ENCODE measurements at places on chromosomes 2 and 18.

DNA sequence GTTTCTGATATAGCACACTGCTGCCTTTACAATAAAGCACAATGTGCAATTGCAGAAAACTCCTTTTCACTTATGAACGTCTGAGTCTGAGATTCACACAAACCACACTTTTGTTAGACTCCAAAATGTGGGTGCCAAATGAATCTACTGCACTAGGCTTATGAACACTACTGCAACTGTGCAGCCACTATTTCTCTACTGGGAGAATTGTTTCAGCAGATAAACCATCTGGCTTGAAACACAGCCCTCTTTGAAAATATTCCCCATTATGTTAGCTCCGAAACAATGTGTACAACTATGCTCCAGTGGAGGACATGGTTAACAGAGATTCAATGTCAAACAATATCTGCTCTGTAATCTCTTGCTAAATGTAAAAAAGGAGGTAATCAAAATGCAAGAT lies 188.7 kb upstream of the ZEB2 start:
- no peak for DNase-seq

DNA sequence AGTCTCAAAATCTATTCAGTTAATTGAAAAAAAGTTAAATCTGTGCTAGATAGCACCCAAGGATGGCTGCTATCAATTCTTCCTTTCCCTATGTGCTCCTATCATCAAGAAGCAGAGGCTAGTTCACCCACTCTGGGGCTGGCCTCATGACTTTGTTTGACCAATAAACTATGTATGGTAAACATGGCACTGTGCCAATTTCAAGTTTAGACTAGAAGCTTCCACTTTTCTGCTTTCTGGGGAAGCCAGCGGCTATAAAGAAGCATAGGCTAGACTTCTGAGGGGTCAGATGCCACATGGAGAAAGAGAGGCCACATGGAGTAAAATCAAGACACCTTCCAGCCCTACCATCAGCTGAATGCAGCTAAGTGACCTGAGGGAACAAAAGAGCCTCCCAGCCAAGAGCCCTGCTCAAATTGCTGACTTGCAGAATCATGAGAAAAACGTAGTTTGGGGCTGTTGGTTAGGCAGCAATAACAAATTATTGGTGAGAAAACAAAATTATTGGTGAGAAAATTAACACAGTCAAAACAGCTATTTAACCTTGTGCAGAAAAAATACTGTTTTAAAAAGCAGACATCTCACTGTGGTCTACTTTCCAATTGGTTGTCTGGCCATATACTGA lies 86.5 kb upstream of the SLC14A2 start:
- no peak for DNase-seq

GRCh38 chr2:41912776-41913175 lies 135.0 kb upstream of the PKDCC start:
- no peak for DNase-seq

DNA sequence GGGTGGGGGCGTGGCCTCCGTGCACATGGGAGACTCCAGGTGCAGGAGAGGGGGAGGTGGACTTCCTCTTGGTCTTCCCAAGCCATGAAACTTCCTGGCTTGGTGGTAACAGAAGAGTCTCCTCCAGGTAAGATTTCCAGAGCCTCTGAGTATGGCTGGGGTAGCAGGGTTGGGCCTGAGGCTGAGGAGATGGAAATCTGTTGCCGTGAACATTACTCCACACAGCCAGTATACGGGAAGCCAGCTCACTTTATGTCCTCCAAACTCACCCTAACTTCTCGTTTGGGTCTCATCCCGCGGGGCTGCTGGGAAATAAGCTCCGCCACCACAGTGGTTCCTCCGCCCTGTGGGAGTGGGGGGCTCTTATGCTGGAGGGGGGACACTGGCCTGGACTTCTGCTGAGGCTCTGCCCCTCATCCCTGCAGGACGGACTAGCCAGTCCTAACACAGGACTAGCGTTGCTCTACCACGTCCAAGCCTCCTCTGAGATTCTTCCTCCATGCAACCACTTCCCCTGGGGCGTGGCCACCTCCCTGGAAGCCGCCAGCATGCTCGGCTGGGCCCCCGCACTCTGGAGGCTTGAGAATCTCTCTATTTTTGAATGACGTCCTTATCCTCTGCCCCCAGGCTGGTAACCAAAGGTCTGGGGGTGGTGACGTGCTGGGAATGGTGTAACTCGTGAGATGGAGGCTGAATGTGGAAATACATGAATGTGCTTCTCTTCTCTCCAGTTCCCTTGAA lies 777 bp upstream of the RAB17 start:
- DNase-seq: no peak

DNA sequence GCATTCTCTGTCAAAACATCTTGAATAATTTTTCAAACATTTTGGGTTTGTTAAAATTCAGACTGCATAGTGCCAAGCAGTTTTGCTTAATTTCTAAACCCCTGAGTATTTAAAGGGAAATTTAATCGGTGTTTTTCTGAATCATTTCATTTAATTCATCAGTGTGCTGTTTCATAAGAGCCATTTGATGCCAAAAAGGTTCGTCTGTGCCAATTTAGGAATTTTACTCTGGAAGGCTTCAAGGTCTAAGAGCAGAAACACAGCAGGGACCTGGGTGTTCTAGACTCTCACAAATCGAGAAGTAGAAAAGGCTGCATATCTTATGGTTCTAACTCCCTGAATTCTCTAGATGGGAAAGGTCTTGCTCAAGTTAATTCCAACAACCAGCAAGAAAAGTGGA lies 311.9 kb upstream of the NT5C1B start:
- DNase-seq: no peak

- DNase-seq: no peak
Measured at GRCh38 chr2:180715044-180715443, 265.4 kb upstream of the UBE2E3 start.

DNA sequence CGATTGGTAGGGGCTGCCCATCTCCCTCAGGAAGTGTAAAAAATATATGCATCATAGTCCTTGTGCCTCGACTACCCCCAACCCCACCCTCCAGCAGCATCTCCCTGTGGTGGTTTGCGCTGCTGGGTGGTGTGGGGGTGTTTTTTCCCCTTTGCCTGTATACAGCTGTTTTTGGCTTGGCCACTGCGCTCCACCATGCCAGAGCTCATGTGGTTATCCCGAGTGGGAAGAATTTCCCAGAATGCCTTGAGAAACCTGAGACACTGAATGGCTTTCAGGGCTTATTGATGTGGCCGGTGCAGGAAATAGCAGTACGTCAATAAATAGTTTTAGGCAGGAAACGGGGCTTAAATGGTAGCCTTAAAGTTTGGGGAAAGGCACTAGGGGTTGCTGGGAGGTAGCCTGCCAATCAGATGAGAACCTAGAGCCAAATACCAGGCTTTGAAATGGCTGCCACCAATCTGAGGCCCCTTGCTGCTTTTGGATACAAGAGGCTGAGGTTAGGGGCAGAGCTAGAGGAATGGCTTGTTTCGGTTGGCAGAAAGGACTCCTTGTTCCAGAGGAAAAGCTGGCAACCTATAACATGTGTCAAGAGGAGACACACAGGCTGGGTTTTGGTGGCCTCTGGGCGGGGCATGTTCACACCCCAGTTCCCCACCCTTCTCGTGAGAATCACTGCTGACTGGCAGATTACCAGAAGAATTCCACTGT lies 144.1 kb downstream of the SMAD7 start:
- DNase-seq: no peak

- DNase-seq: peak; percentile 28
Measured at GRCh38 chr2:228039752-228040534, 141.5 kb downstream of the SPHKAP start.

DNA sequence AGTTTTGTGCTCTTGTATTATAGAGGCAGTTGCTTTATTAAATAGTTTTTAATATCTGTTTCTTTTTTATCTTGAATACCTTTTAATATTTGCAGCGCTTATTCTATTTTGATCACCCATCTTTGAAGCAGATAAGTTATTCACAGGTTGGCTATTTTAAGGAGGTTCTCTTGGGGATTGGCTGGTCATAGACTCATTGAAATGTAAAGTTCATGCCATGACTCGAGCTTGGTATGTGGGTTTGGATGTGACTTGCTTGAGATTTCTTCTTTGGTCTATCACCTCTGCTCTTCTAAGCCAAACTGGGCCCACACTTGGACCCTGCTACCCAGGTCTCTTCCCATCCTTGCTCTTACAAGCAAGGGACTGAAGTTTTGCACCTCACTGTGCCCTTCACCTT lies 33.6 kb downstream of the FARP2 start:
- no peak for DNase-seq

GRCh38 chr2:1795261-1796231 lies 51.2 kb upstream of the PXDN start:
- no peak for DNase-seq

Data from HEK293T (cell line).